ENCODE measurements at places on chromosomes 6 and 20.

DNA sequence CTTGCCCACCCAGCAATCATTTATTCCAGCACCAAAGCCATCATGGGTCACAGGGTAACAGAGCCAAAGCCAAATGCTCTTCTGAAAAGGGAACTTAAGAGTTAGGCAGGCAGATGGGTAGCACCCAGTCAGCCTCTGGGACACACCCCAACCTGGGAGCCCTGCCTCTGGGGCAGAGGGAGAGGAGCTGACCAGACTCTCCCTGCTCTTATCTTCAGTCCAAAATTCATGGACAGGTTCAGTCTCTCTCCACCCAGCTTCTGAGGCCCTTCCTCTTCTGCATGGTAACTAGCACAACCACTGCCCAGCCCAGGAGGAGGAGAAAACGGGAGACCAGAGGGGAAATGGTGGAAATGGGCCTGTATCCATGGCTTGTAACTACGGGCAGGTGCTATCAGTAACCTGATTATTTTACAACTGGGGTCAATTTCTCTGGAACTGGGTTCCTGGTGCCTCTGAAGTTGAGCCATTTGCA, 105.4 kb downstream of the NOL4L start:
- DNase-seq, result no peak

DNA sequence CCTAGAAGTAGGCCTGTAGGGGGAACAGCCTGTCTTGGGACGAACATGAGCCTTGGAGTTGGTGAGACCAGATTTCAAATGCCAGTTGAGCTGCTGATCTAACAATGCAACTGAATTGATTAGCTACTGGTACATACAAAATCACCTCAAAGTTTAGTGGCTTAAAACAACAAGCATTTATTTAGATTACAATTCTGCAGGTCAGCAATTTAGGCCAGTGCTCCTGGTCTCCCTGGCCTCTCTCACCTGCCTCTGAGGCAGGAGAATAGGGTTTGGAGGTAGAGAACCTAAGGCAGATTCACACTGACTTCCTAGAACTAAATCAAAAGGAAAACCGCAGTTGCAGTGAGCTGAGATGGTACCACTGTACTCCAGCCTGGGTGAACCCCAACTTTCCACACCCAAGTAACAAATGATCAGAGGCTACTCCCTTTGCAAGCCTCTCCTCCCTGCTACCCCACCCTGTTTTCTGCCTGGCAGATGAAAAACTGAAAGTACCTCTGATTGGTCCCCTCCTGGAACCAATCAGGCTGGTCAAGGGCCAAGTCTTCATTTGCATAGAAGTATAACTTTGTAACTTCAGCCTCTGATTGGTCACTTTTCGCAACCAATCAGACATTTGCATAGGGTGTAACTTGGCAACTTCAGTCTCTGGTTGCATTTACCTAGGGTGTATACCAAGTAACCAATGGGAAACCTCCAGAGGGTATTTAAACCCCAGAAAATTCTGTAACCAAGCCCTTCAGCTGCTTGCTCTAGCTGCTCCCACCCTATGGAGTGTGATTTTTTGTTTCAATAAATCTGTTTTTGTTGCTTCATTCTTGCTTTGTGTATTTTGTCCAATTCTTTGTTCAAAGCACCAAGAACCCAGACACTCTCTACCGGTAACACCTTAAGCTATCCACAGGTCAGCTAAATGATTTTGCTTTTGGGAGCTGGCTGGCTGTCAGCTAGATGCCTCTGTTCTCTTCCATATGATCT, 8.1 kb upstream of the UBR2 start:
- no peak for DNase-seq

- DNase-seq, result no peak
Observed at GRCh38 chr20:5718896-5719595, 31.2 kb upstream of the SHLD1 start.

DNA sequence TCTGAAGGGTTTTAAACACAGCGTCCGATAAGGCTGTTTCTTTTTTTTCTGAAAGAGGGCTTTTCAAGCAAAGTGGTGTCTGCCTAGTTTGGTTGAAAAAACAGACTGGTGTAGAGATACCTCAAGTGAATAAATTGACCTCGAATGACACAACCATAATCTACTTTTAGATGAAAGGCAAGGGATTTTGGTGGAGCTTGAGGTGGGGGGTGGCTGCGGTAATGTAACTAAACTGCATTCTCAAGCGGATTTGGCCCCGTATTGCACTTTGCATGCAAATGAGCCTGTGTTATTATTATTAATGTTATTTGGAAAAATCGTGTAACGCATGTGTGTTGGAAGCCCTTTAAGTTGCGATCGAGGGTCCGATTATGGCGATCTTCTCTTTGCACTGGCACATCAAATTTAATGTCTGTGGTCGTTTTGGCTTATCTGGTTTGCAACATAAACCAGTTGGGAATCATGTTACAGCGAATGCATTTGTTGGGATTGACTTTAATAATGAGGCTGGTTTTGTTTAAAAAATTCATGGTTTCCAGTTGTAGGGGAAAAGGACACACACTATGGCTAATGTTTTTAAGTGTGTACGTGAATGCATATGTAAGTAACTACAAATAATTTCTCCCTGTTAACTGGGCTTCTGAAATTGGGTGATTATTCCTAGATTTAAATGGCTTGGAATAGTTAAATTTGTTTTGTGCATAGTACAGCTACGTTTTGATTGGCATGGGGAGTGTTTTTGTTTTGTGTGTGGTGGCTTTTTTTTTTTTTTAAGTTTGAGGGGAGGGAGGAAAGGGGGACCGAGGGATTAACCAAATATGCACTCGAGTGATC, 1.0 kb downstream of the JARID2 start:
- no peak for DNase-seq

DNA sequence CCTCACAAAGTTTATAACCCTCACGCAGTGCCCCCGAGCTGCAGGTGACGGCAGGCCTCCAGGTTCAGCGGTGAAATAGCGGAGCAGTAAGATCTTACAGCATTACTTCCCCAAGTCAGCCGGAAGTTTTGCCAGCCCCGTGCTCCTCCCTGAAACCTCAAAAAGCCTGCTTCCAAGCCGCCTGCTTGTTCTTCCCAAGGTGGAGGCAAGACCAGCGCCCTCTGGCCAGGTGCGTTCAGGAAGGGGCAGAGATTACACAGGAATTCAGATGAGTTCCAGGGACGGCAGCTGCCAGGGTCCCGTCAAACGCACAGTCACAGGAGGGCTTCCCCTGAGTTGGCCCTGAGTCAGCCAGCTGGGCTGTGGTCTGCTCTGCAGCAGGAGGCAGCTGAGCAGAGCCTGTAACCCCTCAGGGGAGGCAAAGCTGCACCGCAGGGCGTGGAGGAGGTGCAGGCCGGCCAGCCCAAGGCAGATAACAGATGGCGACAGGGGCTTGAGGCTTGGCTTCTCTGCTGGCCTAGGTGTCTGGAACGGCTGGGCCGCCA, 124.1 kb upstream of the RPS6KA2 start:
- no peak for DNase-seq

GRCh38 chr20:41245086-41245707, 72.3 kb downstream of the ZHX3 start:
- DNase-seq, result peak; percentile 11

DNA sequence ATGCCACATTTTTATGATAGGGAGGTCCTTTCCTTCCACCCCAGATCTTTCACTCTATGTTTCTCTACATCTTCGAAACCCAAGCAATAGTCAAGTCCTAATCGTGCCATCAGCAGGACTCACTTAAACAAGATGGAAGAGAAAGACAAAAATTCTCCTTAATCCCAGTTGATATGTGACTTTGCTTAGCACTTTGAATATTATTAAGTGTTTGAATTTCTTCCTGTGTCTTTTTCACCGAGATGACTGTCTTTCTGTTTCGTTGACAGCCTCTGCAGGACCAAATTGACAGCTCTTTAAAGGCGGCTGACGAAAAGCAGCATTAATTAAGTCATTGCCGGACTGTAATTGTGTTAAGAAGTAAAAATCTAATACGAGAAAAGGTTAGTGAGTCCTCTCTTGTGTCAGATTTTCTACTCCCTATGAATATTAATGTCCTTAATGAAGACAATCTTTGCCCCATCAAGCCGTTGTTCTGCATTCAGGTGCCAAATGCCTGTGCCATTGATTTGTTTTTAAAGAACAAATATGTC, 208.8 kb upstream of the TSHZ2 start:
- no peak for DNase-seq

- no peak for DNase-seq
Observed at GRCh38 chr20:62368392-62368975, 1.4 kb upstream of the LAMA5 start.

DNA sequence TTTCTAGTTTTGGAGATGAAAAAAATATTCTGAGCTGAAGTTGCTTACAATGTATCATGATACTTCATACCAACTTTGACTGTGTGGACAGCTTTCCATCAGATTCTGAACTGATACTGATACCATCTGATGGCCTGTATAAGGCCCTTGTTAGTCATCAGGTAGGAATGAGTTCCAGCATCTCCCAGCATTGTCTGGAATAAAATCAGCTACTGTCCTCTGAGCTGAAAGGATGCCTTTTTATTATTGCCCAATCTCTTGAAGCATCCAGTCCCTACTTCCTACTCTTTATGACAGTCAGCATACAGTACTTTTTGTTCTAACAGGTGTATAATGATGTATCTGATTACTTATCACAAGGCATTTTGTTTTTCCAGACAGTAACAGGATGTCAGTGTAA, 70.6 kb upstream of the EYA4 start:
- no peak for DNase-seq

DNA sequence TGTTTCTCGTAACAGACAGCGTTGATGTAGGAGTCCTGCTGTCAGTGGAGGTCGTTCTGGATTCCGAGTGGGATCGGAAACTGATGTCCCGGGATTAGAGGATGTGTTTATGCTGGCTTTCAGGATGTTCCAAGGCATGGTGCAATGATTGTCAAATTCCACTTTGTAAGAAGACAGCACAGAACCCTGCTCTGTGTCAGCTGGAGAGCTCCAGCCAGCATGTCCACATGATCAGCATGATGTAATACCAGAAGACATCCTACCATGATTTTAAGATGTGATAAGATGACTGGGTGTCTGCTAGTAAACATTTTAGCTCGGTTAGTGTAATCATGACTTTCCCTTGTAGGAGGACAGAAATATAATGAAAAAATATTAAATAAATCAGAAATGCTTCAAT, 20.3 kb downstream of the ENPP1 start:
- DNase-seq, result no peak

GRCh38 chr6:22350109-22350508, 53.3 kb upstream of the PRL start:
- DNase-seq, result no peak

DNA sequence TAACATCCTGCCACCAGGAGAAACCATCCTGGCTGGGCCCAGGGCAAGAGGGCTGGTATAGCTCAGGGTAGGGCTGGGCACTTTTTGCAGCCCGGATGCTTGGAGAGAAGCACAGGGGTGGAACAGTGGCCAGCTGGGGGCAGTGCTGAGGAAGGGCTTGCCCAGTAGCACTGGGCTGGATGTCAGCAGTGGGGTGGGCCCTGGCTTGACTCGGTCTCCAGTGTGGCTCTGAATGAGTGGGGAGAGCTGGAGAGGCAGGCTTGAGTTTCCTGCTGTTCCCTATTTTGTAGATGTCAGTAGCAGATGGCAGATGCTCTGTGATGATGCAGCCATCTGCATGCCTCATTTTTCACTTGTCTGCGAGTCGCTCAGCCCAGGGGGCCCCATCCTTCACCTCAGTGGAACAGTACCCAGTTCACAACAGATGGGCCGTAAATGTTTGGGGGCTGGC, 56.3 kb upstream of the TULP1 start:
- DNase-seq, result no peak

DNA sequence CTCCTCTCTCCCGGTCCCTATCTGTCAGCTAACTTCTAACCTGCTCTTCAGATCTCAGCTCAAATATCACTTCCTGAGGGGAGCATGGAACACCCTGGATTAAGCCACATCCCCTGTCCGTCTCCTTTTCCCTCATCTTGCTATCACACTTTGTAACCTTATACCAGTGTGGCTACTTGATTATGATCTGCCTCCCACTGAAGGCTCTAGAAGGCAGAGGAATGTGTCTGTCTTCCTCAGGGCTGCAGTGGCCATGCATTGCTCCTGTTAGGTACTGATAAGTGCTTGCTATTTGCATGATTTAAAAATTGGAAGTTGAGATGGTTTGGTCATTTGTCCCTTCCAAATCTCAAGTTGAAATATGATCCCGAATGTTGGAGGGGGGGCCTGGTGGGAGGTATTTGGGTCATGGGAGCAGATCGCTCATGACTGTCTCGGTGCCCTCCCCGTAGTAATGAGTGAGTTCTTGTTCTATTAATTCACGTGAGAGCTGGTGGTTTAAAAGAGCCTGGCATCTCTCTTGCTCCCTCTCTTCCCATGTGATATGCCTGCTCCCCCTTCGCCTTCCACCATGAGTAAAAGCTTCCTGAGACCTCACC, 71.4 kb downstream of the PLCB4 start:
- no peak for DNase-seq

DNA sequence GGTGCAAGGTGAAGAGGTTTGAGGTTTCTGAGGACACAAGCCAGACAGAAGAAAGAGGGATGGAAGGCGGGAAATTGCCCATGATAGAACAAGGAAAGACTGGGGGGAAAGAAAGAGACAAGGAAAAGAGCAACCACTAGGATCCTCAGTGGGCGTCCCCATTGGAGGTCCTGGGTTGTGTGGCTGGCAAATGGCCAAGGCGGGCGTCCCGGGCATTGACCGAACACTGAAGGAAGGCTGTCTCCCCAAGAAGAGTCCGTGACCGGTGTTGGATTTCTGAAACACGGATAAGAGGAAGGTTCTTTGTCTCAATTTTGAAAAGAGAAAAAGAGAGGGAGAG, 746.6 kb upstream of the ADGRB3 start:
- no peak for DNase-seq

DNA sequence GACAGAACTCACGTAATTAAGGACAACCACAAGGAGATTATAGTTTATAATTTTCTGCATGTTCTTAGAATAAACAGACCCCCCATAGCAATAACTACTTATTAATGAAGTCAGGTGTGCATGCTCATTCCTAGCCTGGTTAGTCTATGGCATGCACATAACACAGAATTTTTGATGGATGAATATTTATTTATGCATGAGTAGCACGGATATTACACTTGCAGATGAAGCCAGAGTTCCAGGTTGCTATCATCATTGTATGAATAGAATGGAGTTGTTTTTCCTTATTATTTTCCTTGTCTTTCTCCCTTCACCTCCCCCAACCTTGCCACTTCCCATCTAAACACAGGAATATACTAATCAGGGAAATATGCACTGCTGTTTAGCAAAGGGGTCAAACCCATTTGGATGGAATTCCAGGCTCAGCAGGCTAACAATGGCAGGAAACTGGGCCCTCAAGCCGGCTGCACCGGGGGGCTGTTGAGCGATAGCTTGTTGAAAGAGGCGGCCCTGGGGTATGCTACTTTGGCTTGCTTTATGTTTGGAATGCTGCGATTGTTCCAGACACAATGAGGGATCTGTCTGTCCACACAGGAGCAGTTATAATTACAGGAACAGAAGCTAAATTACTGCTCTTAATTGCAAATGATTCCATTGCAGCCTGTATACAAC, 112.6 kb downstream of the TMEM170B start:
- DNase-seq, result no peak

GRCh38 chr6:107228754-107229153, 113.4 kb upstream of the BEND3 start:
- no peak for DNase-seq

DNA sequence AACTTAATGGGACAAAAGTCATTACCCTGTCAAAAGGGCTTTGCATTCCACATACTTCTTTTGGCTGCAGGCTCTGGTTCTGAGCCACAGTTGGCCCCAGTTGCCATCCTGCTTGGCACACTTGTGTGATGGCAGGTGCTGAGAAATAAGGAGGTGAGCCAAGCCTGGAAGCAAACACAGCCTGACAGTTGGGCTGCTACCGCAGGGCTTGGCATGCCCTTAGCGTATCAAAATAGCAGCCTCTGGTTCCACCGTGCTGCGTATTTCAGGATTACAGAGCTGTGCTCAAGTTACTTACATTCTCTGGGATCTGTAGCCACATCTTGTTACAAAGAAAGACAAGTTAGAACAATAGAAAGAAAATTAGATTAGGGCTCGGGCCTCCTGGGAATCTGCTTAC, 11.1 kb downstream of the MTHFD1L start:
- DNase-seq, result peak; percentile 71

All from NCI-H1092 (cell line).